SW480 (cell line): ENCODE measurements at places on chromosomes 2 and 18.

DNA sequence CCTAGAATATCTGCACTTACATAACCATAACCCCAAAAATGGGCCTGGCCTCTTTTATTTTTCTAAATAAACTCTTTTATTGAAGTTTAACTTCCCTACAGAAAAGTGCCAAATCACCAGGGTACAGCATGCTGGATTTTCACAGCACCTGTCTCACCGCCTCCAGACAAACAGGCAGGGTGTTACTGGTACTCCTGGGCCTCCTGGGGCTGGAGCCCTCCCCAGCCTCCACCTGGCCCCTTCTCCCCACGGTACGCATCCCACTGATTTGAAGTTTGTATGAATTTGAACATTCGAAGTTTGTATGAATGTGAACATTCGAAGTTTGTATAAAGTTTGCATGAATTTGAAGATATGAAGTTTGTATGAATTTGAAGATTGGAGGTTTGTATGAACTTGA is 232.1 kb downstream of the NDUFA10 start:
- DNase-seq, result no peak

- DNase-seq, result no peak
These were observed 715.1 kb upstream of the SLC8A1 start for GRCh38 chr2:41167014-41167413.

GRCh38 chr18:56462276-56462675 is 176.1 kb downstream of the TXNL1 start:
- DNase-seq, result no peak

DNA sequence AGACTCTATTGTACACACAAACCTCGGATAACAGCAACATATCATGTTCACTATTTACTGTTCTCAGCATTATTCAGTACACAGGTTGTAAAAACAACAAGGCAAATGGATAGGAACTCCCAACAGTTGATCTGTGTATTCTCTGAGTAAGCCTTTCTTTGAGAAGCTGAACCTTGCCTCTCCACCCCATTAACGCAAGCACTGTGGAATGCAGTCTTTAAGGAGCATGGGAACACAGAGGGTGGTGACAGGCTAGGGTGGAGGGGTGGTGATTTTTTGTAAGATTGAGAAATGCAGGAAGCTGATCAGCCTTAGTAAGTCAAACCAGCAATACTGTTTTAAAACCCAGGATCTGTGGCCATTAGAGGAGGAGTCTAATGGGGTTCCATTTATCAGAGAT is 19.6 kb upstream of the SERPINB11 start:
- DNase-seq, result no peak

GRCh38 chr2:160550048-160550447 is 56.4 kb upstream of the RBMS1 start:
- DNase-seq, result no peak

- DNase-seq, result no peak
These were observed 39.4 kb downstream of the MAP2 start for GRCh38 chr2:209463226-209463625.

DNA sequence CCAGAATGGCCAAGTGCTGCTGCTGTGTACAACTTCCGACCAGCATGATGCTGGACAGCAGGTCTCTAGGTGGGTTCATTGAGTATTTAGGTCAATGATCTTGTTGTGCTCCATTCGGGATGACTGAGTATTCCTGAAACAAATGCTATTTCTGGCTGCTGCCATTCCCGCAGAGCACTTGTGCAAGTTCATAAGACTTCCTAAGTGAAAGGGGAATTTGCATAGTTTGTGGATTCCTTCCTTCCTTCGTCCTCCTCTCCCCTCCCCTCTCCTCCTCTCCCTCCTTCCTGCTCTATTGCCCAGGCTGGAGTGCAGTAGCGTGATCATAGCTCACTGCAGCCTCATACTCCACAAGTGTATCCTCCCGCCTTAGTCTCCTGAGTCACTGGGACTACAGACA is 40.4 kb downstream of the LDLRAD4 start:
- no peak for DNase-seq

DNA sequence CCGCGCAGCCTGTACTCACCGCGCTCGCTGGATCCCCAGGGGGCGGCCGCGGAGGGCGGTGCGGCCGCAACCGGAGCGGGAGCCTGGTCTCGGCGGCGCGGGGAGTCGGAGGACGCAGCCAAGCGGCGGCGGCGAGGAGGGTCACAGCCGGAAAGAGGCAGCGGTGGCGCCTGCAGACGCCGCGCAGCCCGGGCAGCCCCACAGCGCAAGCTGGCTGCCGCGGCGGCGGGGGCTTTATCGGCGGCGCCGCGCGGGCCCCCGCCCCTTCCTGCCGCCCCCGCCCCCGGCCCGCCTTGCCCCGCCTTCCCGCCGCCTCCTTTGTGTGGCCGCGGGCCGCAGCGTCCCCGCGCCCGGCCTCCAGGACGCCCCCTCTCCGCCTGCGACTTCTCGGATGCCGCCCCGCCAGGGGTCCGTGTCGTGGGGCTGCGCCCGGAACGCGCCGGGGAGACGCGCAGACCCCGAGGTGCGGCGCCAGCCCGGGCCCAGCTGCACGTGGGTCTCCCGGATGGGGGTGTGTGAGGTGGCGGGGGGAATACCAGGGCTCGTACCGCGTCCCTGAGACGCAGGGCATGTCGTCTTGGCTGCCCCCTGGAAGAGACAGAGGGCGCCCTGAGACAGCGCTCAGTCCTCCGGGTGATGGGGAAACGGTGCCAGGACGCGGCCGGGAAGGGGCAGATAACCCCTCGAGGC is at the start of gene SERPINE2:
SERPINE2 (minus strand) TSS at position 207 of the 690 bp plus-strand sequence. CDS start 37,386 bp downstream, outside the sequence.
- peak; percentile 58 for DNase-seq

DNA sequence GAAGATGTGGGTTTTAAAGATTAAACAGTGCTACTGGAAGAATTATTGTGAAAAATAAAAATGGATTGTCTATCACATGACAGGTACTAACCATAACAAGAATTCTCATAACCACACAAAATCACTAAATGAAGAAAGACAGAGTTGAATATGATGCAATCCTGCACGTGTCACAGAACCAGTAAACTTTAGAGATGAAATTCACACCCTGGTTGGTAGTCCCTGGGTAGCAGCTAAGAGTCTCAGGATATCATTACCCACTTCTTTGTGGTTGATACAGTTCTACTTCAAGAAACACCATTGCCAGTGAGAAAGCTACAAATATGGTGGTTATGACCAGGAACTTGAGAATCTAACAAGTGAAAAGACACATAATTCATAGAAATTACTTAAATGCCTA is 450.2 kb downstream of the ERBB4 start:
- DNase-seq, result no peak

GRCh38 chr2:207283356-207283755 is 117.6 kb upstream of the KLF7 start:
- no peak for DNase-seq

DNA sequence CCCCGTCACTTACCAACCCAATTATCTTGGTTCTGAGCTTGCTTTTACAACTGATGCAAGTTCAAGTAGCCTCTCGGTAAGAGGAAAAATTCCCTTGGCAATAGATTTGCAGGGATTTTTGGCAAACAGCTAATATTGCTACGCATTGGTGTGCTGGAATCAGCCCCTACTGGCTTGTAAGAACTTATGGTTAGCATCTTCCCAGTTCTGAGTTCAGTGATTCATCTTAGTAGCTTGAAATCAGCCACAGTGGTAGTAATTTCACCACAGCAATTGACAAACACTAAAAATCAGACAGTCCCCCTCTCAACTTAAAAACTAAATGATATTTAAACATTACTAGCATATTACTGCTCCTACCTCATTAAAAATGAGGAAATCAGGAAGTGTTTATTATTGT is 5.9 kb upstream of the RAX start:
- no peak for DNase-seq

GRCh38 chr2:86446060-86446459 is 4.9 kb downstream of the KDM3A start:
- DNase-seq, result no peak

DNA sequence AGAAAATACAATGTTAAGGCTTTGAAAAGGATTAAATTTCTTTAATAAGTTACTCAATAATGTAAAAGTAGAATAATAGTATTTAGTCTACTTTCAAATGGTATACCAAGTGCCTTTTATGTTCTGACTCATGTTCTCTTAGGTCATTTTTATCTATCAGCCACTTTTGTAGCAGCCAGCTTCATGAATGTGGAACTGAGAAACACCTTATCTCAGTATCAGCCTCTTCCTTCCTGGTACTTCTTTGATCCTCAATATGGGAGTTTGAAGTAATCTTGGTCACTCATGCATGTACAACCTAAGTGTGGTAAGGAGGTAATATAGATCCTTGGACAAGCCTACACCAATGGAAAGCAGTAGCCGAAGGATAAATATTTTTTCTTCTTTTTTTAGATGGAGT is 180.4 kb upstream of the NRXN1 start:
- no peak for DNase-seq

GRCh38 chr18:8742387-8743361 is 37.3 kb downstream of the MTCL1 start:
- DNase-seq, result no peak

DNA sequence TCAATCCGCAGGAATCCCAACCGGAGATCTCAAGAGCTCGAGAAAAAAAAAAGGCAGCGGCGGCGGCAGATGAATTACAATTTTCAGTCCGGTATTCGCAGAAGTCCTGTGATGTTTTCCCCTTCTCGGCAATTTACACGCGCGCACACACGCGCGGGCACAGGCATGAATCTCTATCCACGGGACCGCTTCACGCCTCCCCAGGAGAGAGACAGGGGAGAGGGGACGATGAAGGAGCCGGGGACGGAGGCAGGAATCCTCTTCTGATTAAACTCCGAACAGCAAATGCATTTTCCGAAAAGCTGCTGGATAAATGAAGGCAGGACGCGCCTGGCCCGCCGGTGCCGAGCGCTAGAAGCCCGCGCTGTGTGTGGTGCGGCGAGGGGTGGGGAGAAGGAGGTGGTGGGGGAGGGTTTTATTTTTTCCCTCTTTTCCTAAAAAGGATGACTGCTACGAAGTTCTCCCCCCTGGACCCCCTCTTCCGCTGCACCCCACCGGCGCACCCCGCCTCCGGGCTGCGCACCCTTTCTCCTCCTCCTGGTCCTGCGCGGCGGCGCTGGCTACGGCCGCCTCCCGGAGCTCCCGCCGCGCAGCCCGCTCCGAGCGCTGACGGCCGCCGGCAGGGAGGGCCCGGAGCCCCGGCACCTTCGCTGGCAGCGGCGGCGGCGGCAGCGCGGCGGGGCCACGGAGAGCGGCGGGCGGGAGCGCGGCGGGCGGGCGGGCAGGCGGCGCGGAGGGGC is at the start of gene BCL2:
BCL2 (minus strand) TSS at position 387 of the 740 bp plus-strand sequence.
- DNase-seq, result no peak

GRCh38 chr18:78735131-78736014 is 244.2 kb upstream of the SALL3 start:
- no peak for DNase-seq

GRCh38 chr2:147439986-147440385 is 404.8 kb upstream of the ACVR2A start:
- no peak for DNase-seq

DNA sequence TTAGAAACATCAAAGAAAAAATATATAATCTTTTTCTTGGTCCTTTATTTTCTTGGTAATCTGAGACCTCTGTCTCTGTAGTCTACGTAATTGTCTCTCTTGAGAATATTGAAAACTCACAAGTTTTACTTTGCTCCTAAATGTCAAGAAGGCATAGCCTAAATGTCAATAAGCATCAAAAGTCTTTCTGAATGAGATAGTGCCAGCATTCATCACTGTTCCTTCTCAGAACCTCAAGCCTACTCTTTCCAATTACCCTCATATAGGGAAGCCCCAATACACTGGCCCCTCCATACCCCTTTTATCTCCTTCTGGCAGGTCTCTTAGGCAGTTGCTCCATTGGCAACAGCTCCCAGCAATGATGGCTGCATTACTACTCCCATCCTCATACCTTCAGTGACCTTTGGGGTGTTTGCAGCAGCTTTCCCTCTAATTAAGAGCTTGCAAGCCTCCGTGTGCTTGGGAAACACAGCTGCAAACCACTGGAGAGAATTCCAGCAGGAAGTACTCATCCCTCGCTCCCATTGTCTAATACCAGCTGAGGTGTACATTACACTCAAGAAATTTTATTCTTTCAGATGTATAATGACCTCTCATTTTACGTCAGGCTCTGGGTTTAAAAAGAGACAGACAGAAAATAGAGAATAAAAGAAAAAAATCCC is 95.8 kb downstream of the KYNU start:
- DNase-seq, result no peak

GRCh38 chr2:28319118-28320008 is 73.3 kb upstream of the FOSL2 start:
- no peak for DNase-seq
